ENCODE measurements at places on chromosomes 12 and 14. TPM values are rescaled to one million over a fixed set of nuclear protein-coding genes. Genes with fewer than 3 reads are reported as not detected.

Gene CIROP
- total RNA-seq = not detected

- no peak overlapping the region for H3K4me3 ChIP-seq
- H3K36me3 ChIP-seq = no peaks in the 10 kb centered on the region
- H3K4me1 ChIP-seq = no peaks in the 10 kb centered on the region
- no peak for DNase-seq
- H3K27me3 ChIP-seq = no peaks in the 10 kb centered on the region
Measured at GRCh38 chr14:98958048-98958631, 313.9 kb downstream of the BCL11B start.

- H3K36me3 ChIP-seq = no peaks in the 10 kb centered on the region
- H3K4me1 ChIP-seq = no peaks in the 10 kb centered on the region
- no peaks in the 10 kb centered on the region for H3K27me3 ChIP-seq
- no peak overlapping the region for H3K4me3 ChIP-seq
Measured at GRCh38 chr14:100747021-100747586, 20.4 kb downstream of the DLK1 start.

GRCh38 chr12:47561746-47562145, 144.1 kb downstream of the RPAP3 start:
- no peak for DNase-seq
- no peaks in the 10 kb centered on the region for H3K36me3 ChIP-seq

DNA sequence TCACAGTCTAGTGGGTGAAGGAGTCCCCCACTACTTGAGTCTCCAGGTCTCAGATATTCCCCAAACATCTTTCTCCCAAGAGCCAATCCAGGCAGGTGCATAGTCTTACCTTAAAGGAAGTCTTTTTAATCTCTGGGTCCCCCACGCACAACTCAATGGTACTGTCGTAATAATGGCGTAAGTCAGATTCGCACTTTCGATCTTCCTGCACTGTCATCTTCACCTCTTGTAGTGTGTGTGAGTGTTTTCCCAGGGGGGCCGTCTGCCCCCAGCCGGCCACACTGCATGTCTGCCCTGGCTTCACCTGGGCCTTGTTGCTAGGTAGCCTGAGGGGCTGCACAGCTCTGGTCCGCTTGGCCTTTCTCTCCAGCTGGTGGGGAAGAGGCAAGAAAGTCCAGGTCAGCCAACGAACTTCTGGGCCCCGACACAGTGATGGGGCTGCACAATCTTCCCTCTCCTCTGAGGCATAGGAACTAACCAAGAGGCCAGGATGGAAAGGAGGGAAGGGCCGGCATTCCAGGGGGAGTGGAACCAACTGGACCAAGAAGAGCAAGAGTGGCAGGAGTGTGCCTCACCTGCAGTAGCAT, 2.1 kb downstream of the GZMB start:
- H3K27me3 ChIP-seq = no peaks in the 10 kb centered on the region
- no peaks in the 10 kb centered on the region for H3K36me3 ChIP-seq

- no peak overlapping the region for H3K27ac ChIP-seq
- DNase-seq = no peak
- H3K27me3 ChIP-seq = no peaks in the 10 kb centered on the region
- H3K4me1 ChIP-seq = peaks cover 15% of the 10 kb centered on the region
- H3K4me3 ChIP-seq = no peak overlapping the region
Measured at GRCh38 chr12:109594556-109595317, 21.1 kb downstream of the MVK start.

DNA sequence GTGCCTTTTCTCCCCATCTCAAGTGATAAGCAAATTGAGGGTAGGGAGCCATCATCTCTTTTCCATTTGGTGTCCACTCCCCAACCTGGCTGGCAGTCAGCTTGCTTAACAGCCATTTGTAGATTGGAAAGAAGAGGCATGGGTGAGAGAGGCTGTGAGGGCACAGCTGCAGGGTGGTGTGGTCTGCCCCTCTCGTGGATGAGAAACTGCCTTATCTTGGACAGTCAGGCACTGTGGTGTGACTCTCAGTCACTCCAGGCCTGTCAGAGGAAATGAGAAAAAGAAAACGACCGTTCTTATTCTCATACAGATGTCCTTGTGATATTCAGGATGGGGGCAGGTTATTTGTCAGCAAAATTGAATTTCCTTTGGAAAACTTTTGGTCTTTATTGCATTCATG, 65.1 kb upstream of the SRSF5 start:
- no peaks in the 10 kb centered on the region for H3K36me3 ChIP-seq
- H3K27me3 ChIP-seq = no peaks in the 10 kb centered on the region
- H3K4me3 ChIP-seq = no peak overlapping the region
- H3K4me1 ChIP-seq = peaks cover 66% of the 10 kb centered on the region
- no peak for DNase-seq

GRCh38 chr14:72052356-72052755, 120.1 kb downstream of the RGS6 start:
- H3K27ac ChIP-seq = no peak overlapping the region
- no peaks in the 10 kb centered on the region for H3K36me3 ChIP-seq
- H3K27me3 ChIP-seq = no peaks in the 10 kb centered on the region
- no peak overlapping the region for H3K4me3 ChIP-seq
- H3K4me1 ChIP-seq = no peaks in the 10 kb centered on the region

All from body of pancreas (tissue), 4 donors.